ENCODE measurements at places on chromosomes 16 and 17.

GRCh38 chr17:14389681-14390080 lies 88.8 kb downstream of the HS3ST3B1 start:
- no peak for DNase-seq

DNA sequence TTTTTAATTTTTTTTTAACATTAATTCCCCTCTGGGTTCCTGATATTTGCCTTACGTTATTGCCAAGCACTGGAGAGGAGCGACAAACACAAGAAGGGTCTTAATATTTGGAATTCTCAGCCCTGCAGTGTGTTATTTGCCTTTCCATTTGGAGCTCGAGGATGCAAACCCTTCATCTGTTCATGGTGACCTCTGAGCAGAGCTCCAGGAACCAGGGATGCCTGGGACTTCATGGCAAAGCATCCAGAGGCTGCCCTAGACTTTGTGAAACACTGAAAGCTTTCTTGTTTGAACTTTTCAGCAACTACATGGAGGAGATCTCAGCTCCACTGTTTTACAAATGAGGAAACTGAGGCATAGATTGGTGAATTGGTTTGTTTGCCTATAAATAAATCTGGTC lies 254.2 kb downstream of the CBLN1 start:
- no peak for DNase-seq

DNA sequence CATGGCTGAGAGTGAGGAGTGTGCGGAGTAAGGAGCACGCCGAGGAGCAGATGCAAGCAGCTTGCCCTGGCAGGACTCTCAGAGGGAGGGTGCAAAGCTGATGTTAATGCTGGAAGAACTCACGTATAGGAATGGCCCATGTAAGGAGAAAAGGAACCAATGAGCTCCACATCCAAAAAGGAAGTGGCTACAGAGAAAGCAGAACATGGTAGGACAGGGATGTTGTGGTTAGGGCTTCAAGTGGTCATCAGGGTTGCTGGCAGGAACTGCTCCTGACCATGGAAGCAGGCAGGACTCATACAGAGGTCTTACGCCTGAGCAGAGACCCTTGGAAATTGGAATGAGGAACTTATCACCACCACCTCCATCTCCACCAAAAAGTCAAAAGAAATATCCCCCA lies 5.2 kb downstream of the MYO1D start:
- DNase-seq = no peak

- DNase-seq = no peak
These were observed 253.3 kb downstream of the SLC39A11 start for GRCh38 chr17:72839131-72839725.

- no peak for DNase-seq
These were observed 6.3 kb upstream of the ECI1 start for GRCh38 chr16:2257726-2258125.

GRCh38 chr16:66651474-66651765 lies 45.1 kb downstream of the CMTM4 start:
- DNase-seq = no peak

GRCh38 chr16:52742608-52743170 lies 195.7 kb upstream of the TOX3 start:
- no peak for DNase-seq

GRCh38 chr16:23704772-23705516 lies 8.1 kb downstream of the ERN2 start:
- no peak for DNase-seq

DNA sequence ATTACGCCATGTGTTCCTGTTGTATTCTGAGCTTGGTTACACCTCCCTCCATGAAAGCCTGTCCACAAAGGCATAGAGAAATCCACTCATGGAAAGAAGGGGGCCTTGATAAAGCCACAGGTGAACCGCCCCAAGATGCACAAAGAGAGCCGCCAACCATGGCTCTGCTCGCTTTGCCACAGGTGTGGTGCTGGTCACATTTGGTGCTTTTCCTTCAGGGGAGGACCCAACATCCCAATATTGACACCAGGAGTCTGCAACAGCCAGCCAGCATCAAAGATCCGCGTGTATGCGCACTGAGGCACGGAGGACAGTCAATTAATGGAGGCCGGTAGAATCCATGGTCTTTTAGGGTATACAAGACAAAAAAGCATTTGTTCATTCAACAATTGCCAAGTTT lies 7.3 kb downstream of the ABCA3 start:
- no peak for DNase-seq

GRCh38 chr17:63700528-63701455 lies 867 bp upstream of the LIMD2 start:
- no peak for DNase-seq

- DNase-seq = peak; percentile 25
These were observed 879 bp downstream of the SLFN5 start for GRCh38 chr17:35243561-35244340.

DNA sequence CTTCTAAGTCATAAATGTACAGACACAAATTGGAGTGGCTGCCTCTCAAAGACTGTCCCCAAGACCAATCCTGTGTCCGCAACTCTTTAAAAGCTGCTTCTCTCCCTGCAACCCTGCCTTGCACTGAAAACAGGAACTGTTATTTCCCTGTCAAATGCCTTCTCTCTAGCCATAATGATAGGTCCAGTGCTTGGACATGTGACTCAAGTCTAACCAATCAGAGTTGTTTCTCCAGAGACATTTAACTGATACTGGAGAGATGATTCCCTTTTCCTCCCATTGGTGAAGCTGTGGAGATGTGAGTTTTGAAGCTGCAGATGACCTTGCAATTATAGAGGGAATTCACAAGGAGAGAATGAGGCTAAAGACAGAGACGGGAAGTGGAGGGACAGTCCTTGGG lies 253.3 kb upstream of the CDH5 start:
- DNase-seq = no peak

DNA sequence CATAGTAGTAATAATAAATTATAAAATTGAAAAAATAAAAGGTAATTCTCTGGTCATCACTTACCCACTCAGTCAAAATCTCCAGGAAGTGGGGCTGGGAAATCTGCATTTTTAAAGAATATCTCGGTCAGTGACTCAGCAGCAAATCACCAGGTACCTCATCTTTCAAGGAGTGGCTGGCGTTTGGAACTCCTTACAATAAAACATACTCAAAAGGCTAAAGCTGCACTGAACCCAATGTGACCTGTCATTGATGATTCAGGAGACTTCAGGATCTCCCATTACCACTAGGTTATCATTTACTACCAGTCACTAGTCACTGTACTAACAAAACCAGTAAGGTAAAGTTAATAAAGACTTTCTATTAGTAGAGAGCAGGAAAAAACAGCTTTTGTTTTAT lies 21.5 kb upstream of the RFFL start:
- DNase-seq = peak; percentile 49

- DNase-seq = no peak
These were observed 897 bp downstream of the OMG start for GRCh38 chr17:31296142-31296541.
